A549 treated with GW870086 at 1 μM for 4 hours (cell line): ENCODE measurements at places on chromosomes 3 and 15. TPM values are rescaled to one million over a fixed set of nuclear protein-coding genes. Genes with fewer than 3 reads are reported as not detected.

The DAZL gene
- not detected in 5 replicates for total RNA-seq

The PPIP5K1 gene
- 5.0 to 8.2 TPM (median 6.5 TPM) in 5 replicates for total RNA-seq

The MYO5A gene
- 19.6 to 30.5 TPM (median 25.8 TPM) in 5 replicates for total RNA-seq

The EFCAB12 gene
- 0.73 to 1.00 TPM (median 0.80 TPM) in 5 replicates for total RNA-seq

The GCSAM gene
- total RNA-seq = not detected in 5 replicates

The RGMA gene
- total RNA-seq = 0.17 to 0.69 TPM (median 0.27 TPM) in 5 replicates

The PIERCE2 gene
- 2.5 to 4.0 TPM (median 3.6 TPM) in 5 replicates for total RNA-seq

The FAM227B gene
- 0.71 to 1.2 TPM (median 0.84 TPM) in 5 replicates for total RNA-seq

The RASGRF1 gene
- total RNA-seq = 0.10 to 0.36 TPM (median 0.30 TPM) in 5 replicates

The GOLGA8K gene
- total RNA-seq = 0.56 to 0.97 TPM (median 0.71 TPM) in 5 replicates

The SLC38A3 gene
- 0.06 to 0.14 TPM in 2 of 5 replicates, not detected in the others for total RNA-seq

The EHHADH gene
- 2.2 to 3.8 TPM (median 3.0 TPM) in 5 replicates for total RNA-seq

The RLBP1 gene
- not detected in 5 replicates for total RNA-seq

The RARB gene
- 5.1 to 8.9 TPM (median 7.6 TPM) in 5 replicates for total RNA-seq

The MINAR1 gene
- 0.39 to 0.64 TPM (median 0.53 TPM) in 5 replicates for total RNA-seq

The VPS13C gene
- 8.0 to 14.1 TPM (median 13.0 TPM) in 5 replicates for total RNA-seq

The TTC21A gene
- total RNA-seq = 1.3 to 2.5 TPM (median 1.9 TPM) in 5 replicates

The GREM1 gene
- total RNA-seq = 4.7 to 8.9 TPM (median 6.2 TPM) in 5 replicates

The PLCB2 gene
- total RNA-seq = 0.67 to 1.1 TPM (median 0.83 TPM) in 5 replicates
